ENCODE measurements at places on chromosomes 5 and 9.

DNA sequence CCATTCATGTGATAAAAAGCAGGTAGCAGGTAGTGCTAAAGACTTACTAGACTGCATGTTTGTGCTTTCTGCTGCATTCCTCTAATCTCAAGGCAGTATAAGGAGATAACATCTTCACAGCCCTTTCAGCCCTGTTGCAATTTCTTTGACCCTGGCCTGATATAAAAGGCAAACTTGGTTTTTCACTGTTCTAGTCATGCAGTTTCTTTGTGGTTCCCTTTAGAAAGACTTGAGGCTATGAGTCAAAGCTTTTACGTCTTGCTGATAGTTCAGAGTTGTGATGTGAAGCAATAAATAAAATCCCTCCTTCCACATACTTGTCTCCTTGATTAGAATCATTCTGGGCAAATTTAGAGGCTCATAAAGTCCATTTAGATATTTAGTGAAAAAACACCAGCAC is 88.6 kb upstream of the CDKN2B start:
- DNase-seq: no peak

DNA sequence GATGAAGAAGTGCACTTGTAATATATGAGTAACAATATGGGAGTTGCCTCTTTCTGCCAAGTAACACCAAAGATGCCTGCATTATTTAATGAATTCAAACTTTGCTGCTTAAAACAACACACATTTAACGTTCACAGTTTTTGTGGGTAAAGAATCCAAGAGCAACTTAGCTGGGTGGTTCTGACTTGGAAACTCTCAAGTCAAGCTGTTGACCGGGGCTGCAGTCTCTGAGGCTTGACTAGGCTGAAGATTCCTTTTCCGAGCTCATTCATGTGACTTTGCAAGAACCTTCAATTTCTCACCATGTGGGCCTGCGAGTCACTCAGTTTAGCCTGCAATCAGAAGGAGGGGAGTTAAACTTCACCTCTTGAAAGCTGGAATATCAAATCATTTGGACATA is 53.0 kb upstream of the TRPC7 start:
- no peak for DNase-seq

GRCh38 chr9:128091571-128091970 is 23.5 kb downstream of the SLC25A25 start:
- no peak for DNase-seq

GRCh38 chr9:71036501-71036900 is 84.9 kb downstream of the TRPM3 start:
- DNase-seq: no peak

DNA sequence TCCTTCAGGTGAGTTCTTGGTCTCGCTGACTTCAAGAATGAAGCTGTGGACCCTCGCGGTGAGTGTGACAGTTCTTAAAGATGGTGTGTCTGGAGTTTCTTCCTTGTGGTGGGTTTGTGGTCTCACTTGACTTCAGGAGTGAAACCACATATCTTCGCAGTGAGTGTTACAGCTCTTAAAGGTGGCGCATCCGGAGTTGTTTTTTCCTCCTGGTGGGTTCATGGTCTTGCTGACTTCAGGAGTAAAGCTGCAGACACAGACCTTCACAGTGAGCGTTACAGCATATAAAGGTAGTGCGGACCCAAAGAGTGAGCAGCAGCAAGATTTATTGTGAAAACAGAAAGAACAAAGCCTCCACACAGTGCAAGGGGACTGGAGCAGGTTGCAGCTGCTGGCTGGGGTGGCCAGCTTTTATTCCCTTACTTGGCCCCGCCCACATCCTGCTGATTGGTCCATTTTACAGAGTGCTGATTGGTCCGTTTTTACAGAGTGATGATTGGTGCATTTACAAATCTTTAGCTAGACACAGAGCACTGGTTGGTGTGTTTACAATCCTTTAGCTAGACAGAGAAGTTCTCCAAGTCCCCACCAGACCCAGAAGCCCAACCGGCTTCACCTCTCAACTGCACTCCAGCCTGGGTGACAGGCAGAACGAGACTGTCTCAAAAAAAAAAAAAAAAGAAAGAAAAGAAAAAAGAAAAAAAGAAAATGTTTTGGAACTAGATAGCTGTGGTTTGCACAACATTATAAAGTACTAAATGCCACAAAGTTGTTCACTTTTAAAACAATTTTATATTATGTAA is 9.1 kb upstream of the ERMP1 start:
- no peak for DNase-seq

DNA sequence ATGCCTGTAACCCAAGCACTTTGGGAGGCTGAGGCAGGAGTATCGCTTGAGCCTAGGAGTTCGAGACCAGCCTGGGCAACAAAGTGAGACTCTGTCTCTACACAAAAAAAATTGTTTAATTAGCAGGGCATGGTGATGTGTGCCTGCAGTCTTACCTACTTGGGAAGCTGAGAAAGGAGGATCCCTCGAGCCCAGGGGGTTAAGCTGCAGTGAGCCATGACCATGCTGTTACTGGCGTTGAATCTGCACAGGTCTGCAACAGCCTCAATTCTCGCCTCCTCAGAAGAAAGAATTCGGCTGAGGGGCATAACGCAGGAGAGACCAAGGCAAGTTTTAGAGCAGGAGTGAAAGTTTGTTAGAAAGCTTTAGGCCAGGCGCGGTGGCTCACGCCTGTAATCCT is 18.0 kb downstream of the CCT5 start:
- DNase-seq: no peak

- no peak for DNase-seq
These were observed 223.8 kb downstream of the CEMIP2 start for GRCh38 chr9:71544464-71544863.

DNA sequence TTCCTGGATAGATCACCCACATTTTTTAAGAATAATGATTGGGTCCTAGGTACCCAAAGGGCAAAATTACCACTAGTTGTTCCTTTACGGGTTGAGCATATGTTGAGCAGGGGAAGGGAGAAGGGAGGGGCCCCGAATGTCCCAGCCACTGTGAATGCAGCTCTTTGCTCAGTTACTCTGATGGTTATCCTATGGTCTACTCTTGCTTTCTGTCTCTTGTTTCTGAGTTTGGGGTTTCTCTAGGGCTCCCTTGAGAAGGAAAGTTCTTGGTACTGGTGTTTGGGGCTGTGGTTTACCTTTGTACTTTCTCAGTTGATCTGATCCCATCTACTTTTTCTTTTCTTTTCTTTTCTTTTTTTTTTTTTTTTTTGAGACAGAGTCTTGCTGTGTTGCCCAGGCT is 55.6 kb downstream of the ALG2 start:
- no peak for DNase-seq

GRCh38 chr5:132830436-132831094 is at the start of gene SHROOM1:
Gene SHROOM1 (minus strand): TSS chr5:132830647. CDS start chr5:132826140, 4,507 bp downstream.
- DNase-seq: no peak

DNA sequence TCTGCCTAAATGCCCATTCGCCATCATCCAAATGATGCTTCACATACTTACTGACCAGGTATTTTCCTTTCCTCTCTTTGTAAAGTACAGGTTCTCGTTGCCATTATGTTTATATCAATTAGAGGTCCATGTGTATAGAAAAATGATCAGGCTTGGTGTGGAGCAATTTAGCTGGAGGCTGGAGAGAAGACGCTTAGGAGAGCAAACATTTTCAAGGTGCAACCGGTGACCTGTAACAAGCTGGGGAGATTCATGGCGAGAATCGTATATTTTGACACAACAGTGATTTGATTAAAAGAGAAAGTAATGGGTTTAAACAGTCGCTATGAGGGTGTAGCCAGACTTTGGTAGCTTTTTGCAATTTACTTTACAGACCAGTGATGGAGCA is 170.9 kb upstream of the TBCA start:
- no peak for DNase-seq
